Thoracic aorta (tissue), 2 donors: ENCODE measurements at places on chromosomes 13 and 19.

DNA sequence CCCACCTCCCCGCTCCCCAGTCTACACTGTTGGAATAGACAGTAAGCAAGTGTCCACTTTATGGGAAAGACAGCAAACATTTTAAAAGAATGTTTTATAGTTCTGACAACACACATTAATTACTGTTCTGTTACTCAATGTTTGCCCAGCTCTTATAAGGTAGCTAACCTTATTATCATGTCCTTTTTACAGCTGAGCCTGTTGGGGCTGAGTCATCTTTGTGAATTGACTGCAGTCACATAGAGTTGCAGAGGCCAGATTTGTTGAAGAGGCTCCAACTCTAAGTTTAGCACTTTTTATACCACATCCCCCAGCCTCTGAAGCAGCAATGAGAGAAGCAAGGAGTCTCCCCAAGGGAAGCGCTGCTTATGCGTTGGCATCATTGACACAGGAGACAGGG lies 76.2 kb downstream of the C13orf42 start:
- no peaks in the 10 kb centered on the region for H3K27me3 ChIP-seq
- no peaks in the 10 kb centered on the region for H3K36me3 ChIP-seq
- no peak overlapping the region for H3K4me3 ChIP-seq
- DNase-seq, result no peak

DNA sequence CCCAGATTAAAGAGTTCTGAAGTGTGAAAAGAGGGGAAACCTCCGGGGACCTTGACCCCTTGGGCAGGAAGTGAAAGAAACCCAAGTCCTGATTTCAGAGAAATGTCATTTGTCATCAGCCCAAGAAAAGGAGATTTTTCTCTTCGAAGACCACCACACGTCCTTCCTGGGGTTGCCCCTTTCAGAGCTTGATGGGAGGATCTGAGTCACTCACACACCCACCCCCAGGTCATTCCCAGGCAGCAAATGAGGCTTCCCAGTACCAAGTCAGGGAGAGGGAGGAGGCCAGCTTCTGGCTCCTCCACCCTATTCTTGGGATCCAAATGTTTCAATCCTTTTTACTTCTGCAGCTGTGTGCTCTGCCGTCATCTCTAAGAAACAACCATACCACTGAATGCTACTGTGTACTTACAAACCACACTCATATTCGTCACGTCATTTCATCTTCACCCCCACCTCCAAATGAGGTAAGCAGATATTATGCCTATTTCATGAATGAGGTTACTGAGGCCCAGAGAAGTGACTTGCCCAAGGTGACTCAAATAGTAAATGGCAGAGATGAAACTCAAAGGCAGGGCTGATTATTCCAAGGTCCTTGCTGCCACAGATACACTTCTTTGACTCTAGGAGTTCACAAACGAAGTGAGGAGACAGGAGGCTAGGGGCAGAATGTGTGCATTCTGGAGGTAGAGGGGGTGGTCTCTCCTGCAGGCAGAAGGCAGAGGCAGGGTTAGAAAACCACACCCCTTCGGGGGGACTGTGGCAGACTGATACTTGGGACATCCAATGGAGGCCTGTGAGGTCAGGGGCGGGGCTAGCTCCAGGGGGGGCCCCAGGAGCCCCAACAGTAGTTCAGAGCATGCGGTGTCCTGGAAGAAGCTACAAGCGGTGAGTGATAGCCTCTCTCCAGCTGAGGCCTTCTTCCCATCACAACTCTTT lies 5.0 kb upstream of the KMT2B start:
- peaks cover 9% of the 10 kb centered on the region for H3K4me1 ChIP-seq
- H3K27me3 ChIP-seq, result no peaks in the 10 kb centered on the region
- H3K4me3 ChIP-seq, result no peak overlapping the region
- DNase-seq, result no peak
- no peaks in the 10 kb centered on the region for H3K36me3 ChIP-seq

DNA sequence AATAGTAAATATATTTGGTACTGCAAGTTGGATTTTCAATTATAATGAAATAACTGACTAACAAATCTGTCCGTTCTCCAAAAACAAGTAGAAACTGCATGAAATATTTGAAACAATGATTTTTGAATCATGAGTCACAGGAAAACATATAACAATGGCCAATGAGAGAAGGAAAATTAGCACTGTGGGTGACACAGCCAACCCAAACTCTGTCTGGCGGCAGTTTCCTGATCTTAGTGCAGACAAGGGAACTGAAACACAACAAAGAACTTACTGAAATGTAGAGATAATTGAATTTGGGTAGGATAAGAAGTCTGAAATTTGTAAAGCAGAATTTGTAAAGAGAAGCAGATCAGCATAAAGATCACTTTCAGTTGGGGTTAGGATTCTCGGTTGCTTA lies 2743.3 kb upstream of the PCDH20 start:
- no peak overlapping the region for H3K27ac ChIP-seq
- peak overlapping the region; percentile 26 for H3K4me3 ChIP-seq
- no peaks in the 10 kb centered on the region for H3K27me3 ChIP-seq
- no peaks in the 10 kb centered on the region for H3K4me1 ChIP-seq
- no peaks in the 10 kb centered on the region for H3K36me3 ChIP-seq

- no peaks in the 10 kb centered on the region for H3K27me3 ChIP-seq
- H3K27ac ChIP-seq, result no peak overlapping the region
- H3K4me3 ChIP-seq, result no peak overlapping the region
These were observed 513.1 kb downstream of the SLITRK6 start for GRCh38 chr13:85286081-85286480.

- H3K4me1 ChIP-seq, result no peaks in the 10 kb centered on the region
- H3K36me3 ChIP-seq, result no peaks in the 10 kb centered on the region
- no peaks in the 10 kb centered on the region for H3K27me3 ChIP-seq
- no peak for DNase-seq
These were observed 30.2 kb upstream of the C19orf12 start for GRCh38 chr19:29745253-29745652.

DNA sequence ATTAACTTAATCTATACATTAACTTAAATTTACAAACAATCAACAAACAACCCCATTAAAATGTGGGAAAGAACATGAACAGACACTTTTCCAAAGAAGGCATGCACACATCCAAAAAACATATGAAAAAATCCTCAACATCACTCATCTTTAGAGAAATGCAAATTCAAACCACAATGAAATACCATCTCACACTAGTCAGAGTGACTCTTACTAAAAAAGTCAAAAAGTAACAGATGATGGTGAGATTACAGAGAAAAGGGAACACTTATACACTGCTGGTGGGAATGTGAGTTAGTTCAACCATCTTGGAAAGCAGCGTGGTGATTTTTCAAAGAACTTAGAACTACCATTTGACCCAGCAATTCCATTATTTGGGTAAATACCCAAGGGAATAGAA lies 759.2 kb upstream of the SLITRK1 start:
- no peaks in the 10 kb centered on the region for H3K27me3 ChIP-seq
- no peaks in the 10 kb centered on the region for H3K36me3 ChIP-seq
- no peak for DNase-seq
- peaks cover 12% of the 10 kb centered on the region for H3K4me1 ChIP-seq
- H3K4me3 ChIP-seq, result no peak overlapping the region
- no peak overlapping the region for H3K27ac ChIP-seq

- H3K27me3 ChIP-seq, result no peaks in the 10 kb centered on the region
- peak within 1 kb of the TSS; percentile 55 for H3K27ac ChIP-seq
- peak within 1 kb of the TSS; percentile 71 for H3K4me3 ChIP-seq
- no peak for DNase-seq
These were observed at the start of gene ZNF296 for GRCh38 chr19:45076029-45076850. ZNF296 (minus strand) TSS chr19:45076478; CDS start chr19:45076373, 105 bp downstream.

- H3K4me1 ChIP-seq, result no peaks in the 10 kb centered on the region
- no peaks in the 10 kb centered on the region for H3K27me3 ChIP-seq
- H3K27ac ChIP-seq, result no peak overlapping the region
- DNase-seq, result no peak
- H3K4me3 ChIP-seq, result no peak overlapping the region
These were observed 22.9 kb downstream of the CYP4F2 start for GRCh38 chr19:15874821-15875474.

GRCh38 chr19:34171539-34171876 lies 796 bp upstream of the LSM14A start:
- no peaks in the 10 kb centered on the region for H3K27me3 ChIP-seq
- peak overlapping the region; percentile 95 for H3K27ac ChIP-seq
- no peaks in the 10 kb centered on the region for H3K36me3 ChIP-seq
- no peak for DNase-seq

GRCh38 chr19:31099515-31100205 lies 249.6 kb downstream of the TSHZ3 start:
- no peak overlapping the region for H3K4me3 ChIP-seq
- no peak overlapping the region for H3K27ac ChIP-seq
- no peaks in the 10 kb centered on the region for H3K27me3 ChIP-seq
- H3K36me3 ChIP-seq, result no peaks in the 10 kb centered on the region

GRCh38 chr13:43441464-43441863 lies 345.3 kb downstream of the ENOX1 start:
- no peaks in the 10 kb centered on the region for H3K27me3 ChIP-seq
- H3K27ac ChIP-seq, result no peak overlapping the region
- H3K36me3 ChIP-seq, result no peaks in the 10 kb centered on the region
- no peak overlapping the region for H3K4me3 ChIP-seq

DNA sequence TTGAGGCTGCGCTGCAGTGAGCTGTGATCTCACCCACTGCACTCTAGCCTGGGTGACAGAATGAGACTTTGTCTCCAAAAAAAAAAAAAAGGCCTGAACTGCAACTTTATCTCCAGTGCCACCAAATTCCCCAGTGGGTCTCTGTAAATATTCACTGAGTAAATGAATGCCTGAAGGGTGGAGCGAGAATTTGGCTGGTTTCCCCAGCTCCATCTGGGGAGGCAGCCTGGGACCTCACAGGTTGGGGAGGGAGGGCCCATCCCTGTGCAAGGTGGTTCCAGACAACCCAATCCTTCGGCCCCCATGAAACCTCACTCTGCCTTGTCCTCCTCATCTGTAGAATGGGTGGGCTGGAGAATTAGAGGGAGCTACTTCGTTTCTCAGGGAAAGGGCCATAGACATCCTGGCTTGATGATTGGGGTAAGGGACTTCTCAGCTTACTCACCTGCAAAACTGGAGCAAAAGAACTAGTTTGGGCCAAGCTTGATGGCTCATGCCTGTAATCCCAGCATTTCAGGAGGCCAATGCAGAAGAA lies 4.2 kb upstream of the PKN1 start:
- no peak overlapping the region for H3K27ac ChIP-seq
- H3K4me1 ChIP-seq, result peaks cover 15% of the 10 kb centered on the region
- no peaks in the 10 kb centered on the region for H3K27me3 ChIP-seq
- DNase-seq, result no peak
